ENCODE measurements at places on chromosomes 5 and 9.

- DNase-seq: no peak
These were observed 214.6 kb upstream of the C9orf72 start for GRCh38 chr9:27787891-27788290.

DNA sequence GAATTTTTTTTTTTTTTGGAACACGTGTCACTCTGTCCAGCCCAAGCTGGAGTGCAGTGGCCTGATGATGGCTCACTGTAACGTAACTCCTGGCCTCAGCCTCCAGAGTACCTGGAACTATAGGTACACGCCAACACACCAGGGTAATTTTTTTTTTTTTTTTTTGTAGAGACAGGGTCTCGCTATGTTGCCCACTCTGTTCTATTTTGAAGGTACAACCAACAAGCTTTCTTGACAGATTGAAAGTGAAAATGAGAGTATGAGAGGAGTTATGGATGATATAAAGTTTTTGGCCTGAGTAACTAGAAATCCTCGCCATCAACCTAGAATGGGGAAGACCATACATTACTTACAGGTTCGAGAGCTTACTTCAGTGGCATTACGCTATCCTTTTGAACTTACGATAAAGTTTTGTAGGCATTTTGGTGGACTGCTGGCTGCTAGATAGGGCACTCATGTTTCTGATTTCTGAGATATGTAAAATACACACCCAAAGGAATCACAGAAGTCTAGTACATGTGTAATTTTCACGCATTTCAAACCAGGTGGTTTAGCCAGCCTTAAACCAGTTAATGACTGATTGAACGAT is 806 bp upstream of the CDC42SE2 start:
- no peak for DNase-seq

DNA sequence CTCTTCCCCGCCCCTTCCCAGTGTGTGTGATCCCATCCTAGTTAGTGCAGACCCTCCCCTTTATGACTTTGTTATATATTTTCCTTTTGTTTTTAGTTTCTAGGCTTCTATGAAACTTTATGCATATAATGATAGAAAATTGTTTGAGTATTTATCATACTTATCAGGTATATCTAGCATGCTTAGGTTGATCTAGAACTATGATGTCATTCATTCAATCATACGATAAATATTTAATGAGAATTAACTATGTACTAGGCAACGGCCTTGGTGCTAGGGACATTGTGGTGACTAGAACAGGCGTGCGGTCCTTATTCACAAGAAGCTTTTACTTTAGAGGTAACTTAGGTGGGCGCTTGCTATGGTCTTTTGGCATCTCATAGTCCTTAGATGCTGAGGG is 13.6 kb upstream of the ANKRD55 start:
- no peak for DNase-seq

- DNase-seq: no peak
These were observed 3.1 kb downstream of the SMARCA2 start for GRCh38 chr9:2018162-2018643.

DNA sequence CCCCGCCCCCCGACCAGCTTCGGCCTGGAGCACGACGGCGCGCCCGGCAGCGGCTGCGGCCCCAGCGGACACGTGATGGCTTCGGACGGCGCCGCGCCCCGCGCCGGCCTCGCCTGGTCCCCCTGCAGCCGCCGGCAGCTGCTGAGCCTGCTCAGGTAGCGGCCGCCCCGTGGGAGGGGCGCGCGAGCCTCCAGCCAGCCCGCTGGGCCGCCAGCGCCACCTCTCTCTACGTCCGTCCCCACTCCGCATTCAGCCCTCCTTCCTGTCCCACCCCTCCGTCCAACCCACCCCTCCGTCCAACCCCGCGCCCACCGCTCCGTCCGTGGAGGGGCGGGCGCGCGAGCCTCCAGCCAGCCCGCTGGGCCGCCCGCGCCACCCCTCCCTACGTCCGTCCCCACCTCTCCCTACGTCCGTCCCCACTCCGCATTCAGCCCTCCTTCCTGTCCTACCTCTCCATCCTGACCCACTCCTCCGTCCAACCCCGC is 6.5 kb downstream of the ADAMTS13 start:
- DNase-seq: peak; percentile 39

DNA sequence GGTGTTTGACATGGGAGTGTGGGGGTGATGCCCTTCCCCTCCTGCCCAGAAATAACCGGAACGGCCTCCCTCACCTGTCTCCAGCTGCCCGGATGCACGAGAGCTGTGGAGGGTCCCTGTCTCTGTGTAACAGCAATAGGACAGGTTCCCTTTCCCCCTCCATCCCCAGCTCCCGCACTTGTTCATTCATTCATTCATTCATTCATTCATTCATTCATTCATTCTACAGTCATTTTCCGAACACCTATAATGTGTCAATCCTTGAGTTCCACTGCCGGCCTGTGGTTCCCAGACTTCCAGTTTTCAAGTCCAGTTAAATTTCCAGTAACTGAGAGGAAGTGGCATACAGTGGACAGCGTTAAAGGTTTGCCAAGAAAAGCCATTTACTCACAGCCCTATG is 7.3 kb downstream of the PRRX2 start:
- no peak for DNase-seq

- DNase-seq: no peak
These were observed 21.0 kb upstream of the WWC1 start for GRCh38 chr5:168270476-168270875.

GRCh38 chr5:14929293-14930065 is 57.9 kb upstream of the ANKH start:
- no peak for DNase-seq

DNA sequence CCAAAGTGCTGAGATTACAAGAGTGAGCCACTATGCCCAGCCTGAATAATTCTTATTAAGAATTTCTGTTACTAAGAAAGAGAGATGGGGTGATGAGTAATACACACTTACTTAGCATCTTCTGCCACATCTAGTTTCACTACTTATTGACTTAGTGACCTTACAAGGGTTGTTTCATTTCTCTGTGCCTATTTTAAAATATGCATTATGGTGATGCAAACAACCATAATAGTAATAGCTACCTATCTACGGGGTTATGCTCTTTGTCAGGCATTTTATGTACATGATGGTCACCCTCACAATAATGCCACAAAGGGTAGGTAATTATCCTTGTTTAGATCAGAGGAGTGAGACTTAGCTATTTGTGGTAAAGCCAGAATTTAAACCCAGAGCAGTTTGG is 499.0 kb upstream of the SGCD start:
- DNase-seq: no peak

DNA sequence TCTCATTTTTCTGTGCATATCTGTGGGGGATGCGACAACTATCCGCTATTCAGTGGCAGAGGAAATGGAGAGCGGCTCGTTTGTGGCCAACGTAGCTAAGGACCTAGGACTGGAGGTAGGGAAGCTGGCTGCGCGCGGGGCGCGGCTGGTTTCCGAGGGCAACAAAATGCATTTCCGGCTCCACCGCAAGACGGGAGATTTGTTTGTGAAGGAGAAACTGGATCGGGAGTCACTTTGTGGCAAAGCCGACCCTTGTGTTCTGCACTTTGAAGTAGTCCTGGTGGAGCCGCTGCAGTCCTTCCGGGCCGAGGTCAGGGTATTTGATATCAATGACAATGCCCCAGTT is 320 bp downstream of the PCDHB1 start:
- no peak for DNase-seq
